ENCODE measurements at places on chromosomes 1 and 21.

DNA sequence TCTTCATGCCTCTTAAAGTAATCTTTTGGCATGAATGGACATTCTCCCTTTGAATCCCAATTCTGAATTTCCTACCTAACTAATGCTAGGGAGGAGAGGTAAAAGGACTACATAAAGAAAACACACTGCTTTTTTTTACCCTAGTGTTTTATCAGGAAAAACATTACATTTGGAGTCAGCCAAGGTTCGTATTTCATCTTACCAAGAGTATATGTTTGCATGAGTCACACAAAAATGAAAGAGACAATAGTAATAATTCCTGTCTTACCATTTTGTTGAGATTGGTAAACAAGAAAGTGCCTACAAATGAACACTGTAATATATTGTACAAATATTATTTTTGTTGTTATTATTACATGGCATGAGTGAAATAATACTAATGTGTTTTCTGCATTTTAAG, 112.9 kb upstream of the WARS2 start:
- DNase-seq = no peak

DNA sequence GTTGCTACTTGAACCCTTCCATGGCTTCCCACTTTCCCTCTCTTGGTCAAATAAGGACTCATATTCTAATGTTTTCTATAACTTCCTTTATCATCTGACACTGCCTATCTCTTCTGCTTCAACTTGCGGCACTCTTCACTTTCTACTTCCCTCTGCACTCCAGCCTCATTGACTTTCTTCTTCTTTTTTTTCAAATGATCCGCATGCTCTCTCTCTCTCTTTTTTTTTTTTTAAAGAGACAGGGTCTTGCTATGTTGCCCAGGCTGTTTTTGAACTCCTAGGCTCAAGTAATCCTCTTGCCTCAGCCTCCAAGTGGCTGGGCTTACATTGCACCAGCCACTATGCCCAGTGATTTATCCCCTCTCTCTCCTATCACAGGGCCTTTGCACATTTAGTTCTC, 7.3 kb upstream of the IL10 start:
- DNase-seq = no peak

DNA sequence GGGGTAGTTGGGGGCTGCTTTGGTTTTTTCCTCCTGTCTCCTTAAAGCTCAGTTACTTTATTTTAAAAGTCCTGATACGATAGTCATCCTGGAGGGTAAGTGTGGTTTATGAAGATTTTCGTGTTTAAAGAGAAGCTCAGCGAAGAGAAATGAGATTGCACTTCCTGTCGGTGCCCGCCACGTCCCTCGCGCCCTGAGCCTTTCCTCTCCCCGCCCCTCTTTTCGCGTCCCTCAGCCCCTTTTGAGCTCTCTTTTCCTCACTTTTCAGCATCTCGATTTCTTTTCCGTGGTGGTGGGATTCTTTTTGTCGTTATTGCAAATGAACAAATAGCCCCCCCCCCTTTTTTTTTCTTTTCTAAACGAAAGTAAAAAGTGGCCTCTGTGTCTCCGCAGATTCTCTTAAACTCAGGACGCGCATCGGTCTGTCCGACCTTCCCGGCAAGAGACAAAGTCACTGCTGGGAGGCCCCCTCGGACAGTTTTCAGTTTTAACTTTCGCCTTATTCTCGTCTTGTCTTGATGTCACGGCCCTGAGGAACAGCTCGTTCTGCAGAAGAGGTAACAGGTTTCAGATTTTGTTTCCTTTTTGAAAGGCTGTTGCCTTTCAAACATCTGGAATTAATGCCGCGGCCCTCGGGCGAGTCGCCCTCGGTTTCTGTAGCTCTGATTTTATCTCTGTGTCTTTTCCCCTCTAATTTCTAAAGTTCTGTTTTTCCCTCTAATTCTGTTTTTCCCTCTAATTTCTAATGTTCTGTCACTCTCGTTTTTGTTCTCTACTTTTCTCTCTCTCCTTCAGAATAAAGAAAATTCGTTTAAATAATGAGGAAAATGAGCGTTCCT, 1.0 kb upstream of the DMRTA2 start:
- no peak for DNase-seq

- no peak for DNase-seq
Measured at GRCh38 chr1:172938681-172939080, 112.1 kb downstream of the TNFSF18 start.

DNA sequence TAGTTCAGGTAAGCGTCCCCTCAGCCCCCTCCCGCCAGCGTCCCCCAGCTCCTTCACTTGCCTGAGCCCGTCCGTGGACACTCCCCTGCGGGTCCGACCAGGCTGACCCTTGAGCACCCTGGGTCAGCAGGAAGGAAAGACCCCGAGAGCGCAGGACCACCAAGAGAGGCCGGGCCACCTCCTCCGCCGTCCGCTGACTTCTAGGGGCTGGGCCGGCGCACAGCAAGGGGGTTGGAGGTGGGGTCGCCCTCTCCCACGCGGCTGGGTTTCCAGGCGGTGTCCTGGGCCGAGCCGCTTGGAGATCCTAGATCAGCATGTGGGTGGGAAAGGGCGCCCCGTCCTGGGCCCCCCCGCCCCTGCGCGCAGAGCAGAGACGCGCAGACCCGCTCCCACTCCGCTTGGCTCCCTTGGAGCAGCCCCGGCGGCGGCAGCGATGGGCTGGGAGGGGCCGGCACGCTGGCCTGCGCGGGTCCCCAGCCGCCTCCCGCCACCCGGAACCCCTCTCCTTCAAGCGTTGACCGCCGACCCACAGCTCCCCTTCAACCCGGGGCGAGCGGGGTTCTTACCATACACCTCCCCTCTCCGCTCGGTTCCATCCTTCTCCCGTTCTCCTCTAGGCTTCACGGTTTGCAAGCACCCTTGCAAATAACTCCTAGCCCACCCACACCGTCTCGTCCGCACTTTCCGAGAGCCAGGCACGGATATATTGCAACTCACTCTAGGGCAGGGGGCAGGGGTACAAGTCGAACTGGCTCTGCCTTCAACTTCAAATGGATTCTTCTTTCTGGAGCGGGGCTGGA, 7.5 kb downstream of the KNCN start:
- DNase-seq = no peak

- DNase-seq = no peak
Measured at GRCh38 chr1:44805311-44806024, 1.7 kb downstream of the DYNLT4 start.

GRCh38 chr1:107668762-107669161, 296.2 kb downstream of the VAV3 start:
- no peak for DNase-seq

DNA sequence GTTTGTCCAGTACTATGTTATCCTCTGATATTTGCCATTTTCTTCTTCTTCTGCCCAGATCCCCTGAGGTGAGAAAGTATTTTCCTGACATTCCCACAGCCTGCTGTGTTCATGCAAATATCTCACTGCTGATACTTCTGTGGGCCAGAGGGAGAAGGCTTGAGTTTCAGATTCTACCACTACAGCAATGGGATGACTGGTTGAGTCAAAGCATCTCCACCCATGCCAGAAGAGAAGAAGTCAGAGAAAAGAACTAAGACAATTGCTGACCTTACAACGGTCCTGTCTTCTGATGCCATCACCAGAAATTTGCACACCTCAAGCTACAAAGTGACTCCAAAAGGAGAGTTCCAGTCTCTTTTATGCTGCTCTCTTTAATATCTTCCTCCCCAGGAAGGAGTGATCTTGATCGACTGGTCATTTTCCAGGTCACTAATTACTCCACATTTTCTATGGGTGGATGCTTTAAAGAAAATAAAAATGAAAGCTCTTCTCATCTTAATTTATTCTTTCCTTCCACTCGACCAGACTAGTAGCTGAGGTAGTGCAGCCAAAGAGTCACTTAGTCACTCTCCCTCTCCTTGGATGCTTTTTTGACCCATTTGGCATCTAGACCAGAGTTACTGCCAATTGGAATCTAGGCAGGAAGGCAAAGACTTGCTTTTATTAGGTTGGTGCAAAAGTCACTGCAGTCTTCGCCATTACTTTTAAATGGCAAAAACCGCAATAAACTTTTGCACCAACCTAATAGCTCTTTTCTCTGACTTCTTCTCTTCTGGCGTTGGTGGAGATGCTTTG, 195.1 kb downstream of the PTPRC start:
- DNase-seq = no peak

DNA sequence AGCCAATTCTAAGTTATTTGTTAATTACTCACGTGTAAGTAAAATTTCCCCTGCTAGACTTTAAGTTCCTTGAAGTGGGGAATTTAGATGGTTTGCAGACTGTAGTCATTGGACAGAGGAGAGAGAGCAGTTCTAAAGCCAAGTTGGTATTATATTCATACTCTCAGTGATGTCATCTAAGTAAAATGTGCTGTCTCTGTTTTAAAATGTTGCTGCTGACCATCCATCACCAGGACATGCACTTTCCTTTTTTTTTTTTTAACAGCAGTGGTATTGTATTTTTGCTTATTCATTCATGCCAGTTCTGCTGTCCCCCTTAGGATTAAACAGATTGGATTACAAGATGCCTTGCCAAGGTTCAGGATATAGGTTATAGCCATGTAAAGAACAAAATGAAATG, 2.3 kb downstream of the TTLL7 start:
- DNase-seq = no peak

- no peak for DNase-seq
Measured at GRCh38 chr1:178502856-178503255, 6.1 kb upstream of the CLEC20A start.

DNA sequence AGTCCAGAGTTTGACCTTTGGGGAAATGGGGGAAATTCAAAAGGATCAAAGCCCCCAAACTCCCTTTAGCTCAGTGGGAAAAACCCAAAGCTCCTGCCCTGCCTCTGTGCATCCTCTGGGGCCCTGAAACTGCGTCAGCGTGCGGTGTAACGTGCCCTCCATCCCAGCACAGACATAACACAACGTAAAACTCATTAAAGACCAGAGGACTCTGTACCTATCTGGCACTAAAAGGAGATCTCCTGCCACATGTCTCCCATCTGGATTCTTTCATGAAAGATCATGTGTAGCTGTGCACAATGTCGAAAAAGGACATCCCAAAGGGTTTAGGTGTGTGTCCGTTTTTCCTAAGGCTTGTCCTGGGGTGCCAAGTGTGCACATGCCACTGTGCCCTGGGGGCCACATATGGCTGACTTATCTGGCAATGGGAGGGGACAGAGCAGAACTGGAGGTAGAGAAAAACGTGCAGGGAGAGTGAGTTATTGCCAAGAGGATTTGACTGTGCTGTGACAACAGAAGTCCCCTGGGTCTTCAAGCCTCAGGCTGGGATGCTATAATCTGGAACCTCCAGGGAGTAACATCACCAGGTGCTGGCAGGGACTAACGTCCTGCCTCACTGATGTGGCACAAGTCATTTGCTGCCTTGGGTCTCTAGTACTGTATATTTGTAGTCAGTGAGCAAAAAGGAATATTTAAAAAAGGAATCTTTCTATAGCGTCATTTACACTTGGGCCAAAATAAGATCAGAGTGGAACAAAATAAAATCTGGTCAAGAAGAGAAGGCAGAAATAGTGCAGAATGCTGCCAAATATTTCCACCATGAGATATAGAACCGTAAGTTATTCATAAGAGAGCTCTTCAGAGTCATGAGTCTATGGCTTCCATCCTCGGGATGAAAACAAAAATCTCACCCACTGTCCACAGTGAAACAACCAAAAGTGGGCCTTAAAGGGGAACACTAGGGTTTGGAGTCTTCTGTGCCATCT, 52.3 kb downstream of the ITPKB start:
- DNase-seq = no peak

DNA sequence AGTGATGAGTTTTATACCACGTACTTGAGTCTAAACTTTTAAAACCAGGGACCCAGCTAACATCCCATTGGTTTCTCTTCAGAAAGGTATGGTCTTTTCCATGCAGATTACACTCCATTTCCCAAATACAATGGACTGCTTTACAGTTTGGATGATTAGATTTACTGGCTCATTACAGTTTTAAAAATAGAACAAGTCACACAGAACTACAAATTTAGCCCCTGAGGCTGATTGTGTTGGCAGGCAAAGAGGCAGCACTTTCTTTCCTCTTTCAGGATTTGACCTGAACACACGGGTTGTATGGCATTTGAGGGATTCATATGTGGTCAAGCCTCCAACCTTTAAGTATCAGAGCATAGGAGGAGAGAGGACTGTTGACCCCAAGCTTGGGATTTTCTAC, 21.8 kb upstream of the VTCN1 start:
- DNase-seq = no peak

GRCh38 chr1:240210026-240210425, 118.3 kb downstream of the FMN2 start:
- no peak for DNase-seq

- no peak for DNase-seq
Measured at GRCh38 chr21:18023157-18023556, 204.0 kb upstream of the C21orf91 start.

GRCh38 chr1:157025856-157026255, 19.7 kb downstream of the ARHGEF11 start:
- DNase-seq = no peak

- no peak for DNase-seq
Measured at GRCh38 chr1:239169276-239169675, 217.1 kb upstream of the CHRM3 start.

DNA sequence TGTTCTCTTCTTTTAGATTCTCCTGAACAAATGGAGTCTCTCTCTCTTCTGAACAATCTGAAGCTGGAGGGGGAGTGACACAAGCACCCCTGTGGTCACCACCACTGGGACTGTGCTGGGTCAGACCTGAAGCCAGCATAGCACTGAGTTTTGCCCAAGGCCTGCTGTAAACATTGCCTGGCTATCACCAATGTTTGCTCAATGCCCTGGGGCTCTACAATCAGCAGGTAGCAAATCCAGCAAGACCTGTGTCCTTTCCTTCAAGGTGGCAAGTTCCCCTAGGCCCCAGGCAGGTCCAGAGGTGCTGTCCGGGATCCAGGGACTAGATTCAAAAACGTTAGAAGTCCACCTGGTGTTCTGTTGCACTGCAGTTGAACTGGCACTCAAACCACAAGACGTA, 282.8 kb upstream of the PROX1 start:
- no peak for DNase-seq
